Stimulated activated CD8-positive, alpha-beta memory T cell treated with anti-CD3 and anti-CD28 coated beads, Interleukin-7, amount 100 ng/mL, for 1 hour (primary cell): ENCODE measurements at places on chromosomes 11 and 22.

DNA sequence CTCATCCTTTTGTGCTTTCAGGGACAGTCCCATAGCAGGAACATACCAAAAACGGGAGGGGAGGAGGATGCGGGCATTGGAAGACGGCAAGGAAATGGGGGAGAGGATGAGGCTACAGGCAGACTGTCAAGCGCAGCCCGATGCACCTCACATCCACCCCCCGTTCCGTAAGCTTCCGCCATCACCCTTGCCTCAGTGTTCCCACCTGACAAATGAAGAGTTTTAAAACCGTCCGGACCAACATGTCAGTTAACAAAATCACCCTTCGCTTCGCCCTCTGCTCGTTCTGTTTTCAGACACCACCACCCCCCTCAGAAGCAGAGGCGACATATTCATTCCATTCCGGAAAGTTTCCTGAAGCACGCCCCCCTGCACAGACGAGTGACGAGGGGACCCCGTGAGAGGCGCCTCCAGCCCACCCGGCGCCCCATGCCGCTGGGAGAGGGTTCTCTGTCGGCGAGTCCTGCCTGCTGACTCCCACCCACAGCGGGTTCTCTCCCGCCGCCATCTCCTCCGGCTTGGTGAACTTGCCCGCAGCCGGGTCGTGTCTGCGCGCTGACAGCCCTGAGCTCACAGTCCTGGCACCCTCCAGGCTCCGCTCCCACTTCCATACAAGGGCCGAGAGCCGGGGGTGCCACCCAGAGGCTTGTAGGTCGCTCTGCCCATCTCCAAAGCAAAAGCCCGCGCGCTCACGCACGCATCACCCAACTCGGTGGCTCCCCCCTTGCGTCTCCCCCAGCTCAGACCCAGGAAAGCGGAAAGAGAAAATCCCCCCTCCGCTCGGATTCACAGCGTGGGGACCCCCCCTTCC lies 1.5 kb downstream of the IGSF9B start:
- DNase-seq = no peak

GRCh38 chr11:11519184-11519583 lies 102.6 kb downstream of the GALNT18 start:
- no peak for DNase-seq

GRCh38 chr22:19201869-19202798 lies 23.6 kb upstream of the SLC25A1 start:
- no peak for DNase-seq

- DNase-seq = no peak
Observed at GRCh38 chr22:22386602-22387385, 121.7 kb downstream of the ZNF280B start.

GRCh38 chr22:25673713-25674112 lies 68.3 kb upstream of the MYO18B start:
- no peak for DNase-seq

DNA sequence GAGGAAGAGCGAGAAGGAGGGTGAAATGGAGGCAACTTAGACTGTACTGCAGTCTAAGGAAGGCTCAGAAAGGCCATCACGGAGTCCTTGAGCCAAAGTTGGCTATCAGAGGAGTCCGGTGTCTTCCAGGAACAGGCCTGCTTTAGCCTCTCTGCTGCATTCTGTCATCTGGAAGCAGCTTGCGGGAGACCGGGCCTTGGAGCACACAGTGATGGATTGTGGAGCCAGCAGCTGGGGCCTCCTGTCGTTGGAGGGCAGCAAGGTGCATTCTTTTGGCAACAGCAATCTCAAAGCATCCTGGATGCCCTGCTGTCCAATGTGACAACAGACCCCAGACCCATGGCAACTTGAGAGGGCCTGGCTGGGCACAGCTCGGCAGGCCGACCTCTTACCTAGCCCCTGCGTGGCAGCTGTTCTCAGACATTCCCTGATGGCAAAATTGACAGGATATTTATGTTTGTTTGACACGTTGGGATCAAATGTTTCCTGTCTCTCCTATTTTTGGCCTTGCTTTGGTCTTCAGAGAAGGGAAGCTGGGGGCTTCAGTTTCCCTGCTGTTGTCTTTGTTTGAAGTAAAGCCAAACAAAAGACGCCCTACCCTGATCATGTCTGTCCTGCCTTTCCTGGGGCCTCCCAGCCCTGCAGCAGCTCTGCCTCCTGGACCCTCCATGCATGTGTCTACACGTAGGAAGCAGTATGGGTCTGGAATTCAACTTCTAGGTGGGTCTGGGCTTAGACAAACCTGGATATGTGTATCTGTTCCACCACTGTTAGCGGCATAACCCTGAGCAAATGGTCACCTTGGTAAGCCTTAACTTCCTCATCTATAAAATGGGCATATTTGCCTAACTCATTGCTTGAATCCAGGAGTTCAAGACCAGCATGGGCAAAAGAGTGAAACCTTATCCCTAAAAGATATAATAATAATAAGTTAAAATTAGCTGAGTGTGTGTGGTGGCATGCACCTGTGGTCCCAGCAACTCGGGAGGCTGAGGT lies 43.9 kb upstream of the LMO2 start:
- no peak for DNase-seq

GRCh38 chr11:102761646-102762238 lies 18.7 kb downstream of the MMP10 start:
- DNase-seq = no peak

- no peak for DNase-seq
Observed at GRCh38 chr11:65610404-65610803, 3.6 kb downstream of the MAP3K11 start.

GRCh38 chr22:26393929-26394328 lies 35.1 kb upstream of the ASPHD2 start:
- DNase-seq = no peak

DNA sequence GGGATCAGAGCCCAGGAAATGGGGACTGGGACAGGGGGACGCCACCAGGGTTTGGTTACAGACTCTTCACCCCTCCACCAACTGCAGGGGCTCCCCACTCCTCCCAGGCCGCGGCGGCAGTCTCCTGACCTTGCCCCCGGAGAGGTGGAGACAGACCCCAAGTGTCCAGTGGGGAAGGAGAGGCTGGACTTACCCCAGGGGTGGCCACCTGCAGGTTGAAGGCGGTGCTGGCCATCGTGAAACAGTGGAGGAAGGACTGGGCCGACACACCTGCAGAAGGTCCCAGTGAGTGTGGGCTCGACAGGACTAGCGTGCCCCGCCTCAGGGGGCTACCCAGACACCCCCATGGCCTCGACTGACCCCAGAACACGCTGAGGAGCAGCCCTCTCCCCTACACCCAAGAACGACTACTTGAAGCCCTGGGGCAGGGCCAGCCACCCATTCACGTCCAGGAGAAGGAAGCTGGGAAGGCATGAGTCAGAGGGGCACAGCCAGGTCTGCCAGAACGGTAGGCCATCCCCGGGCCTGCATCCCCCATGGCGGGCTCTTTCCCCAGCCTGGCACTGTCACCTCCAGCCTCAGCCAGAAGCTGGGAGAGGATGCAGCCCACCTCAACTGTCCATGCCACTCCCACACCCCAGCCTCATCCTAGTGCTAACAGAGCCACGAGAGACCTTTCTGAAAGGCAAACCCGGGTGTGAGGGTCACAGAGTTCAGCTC lies 2.3 kb downstream of the GATD1 start:
- no peak for DNase-seq

DNA sequence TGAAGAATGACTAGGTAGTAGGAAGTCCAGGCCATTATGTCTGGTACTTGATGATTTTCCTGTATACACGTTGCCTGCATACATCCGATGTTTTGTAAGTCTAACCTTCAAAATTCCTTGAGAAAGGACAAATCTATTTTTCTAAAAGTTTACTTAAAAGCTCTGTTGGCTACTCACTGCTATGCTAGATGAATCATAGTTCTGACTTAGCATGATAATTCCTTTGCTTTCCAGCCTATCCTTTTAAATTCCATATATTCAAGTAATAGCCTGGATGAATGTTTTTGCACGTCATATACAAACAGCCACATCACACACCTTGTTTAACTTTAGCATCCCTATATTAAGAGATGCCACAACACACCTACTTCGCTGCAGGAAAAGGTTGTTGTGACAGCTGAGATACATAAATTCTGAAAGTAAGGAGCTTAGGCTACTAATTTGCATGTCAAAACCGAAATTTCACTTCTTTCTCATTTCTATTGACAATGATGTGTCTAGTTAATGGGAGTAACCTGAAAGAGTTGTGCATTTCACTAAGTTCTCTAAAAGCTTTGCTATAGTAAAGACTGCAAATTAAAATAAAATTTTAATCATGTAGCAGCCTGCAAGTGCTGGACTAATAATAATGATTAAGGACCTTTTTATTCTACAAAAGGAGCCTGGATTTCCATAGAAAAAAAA lies 1116.4 kb downstream of the JRKL start:
- no peak for DNase-seq

GRCh38 chr22:25110846-25111578 lies 88.6 kb upstream of the CRYBB3 start:
- DNase-seq = peak; percentile 6

DNA sequence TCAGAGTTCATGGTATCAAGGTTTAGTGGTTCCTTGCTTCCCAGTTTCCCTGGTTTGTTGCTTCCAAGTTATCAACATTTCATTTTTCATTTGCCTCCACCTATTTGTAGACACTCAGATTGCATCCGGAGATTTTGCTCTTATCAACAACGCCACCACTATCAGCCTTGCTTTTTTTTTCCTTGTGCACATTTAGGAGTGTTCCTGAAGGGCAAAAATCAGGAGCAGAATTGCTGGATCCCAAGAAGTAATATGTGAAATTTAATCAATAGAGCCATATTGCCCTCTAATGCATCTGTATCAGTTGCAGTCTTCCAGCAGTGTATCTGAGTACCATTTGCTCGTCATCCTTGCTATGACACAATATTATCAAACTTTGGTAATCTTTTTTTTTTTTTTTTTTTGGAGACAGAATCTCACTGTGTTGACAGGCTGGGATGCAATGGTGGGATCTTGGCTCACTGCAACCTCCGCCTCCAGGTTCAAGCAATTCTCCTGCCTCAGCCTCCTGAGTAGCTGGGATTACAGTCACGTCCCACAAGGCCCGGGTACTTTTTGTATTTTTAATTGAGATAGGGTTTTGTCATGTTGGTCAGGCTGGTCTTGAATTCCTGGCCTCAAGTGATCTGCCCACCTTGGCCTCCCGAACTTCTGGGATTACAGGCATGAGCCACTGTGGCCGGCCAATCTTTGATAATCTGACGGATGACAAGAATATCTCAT lies 42.1 kb upstream of the SEPTIN5 start:
- DNase-seq = no peak

- DNase-seq = no peak
Observed at GRCh38 chr11:107301878-107302277, 155.7 kb downstream of the CWF19L2 start.

DNA sequence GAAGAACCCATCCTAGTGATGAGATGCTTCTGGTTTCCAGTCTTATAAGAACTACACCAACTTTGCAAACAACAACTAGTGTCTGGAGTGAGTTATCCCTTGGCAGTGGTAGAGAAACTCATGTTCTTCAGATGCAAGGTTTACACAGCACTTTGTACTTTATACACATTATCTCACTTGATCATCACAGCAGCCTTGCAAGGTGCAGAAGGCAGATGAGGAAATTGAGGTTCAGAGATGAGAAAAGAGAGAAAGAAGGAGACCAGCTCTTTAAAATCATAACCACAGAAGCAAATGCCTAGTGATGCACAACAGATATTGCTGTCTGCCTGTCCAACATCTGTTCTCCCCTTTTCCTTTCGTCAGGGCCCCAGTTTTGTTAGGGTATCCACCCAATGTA lies 16.7 kb upstream of the CD44 start:
- DNase-seq = no peak

DNA sequence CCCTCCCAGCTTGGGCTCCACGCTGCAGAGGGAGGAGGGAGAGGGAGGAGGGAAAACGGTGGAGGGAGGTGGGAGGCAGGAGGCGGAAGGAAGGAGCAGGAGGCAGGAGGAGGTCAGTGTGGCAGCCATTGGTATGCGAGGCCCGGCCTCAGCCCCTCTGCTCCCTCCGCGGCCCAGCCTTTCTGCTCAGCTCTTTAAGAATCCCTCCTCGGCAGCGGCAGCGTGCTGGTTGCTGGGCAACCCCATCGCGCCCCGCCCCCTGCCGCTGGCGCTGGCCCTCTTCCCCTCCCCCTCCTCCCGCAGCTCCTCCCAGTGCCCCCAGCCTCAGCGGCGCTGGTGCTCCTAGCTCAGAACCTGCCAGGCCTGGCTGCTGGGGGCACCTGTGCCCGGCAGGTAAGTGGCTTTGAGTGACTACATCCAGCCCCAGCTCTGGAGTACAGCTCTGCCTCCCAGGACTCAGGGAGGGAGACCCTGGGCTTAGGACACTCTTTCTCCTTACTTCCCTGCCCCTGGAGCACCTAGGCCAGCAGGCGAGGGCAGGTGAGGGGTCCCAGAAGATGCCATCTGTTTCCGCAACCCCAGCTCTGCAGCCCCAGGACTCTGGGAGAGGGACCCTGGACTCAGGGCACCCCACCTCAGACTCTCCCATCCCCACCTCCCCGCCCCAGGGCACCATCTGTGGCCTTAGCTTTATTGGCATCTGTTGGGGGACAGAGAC lies 7.2 kb upstream of the FLRT1 start:
- no peak for DNase-seq

GRCh38 chr11:11171854-11172253 lies 181.2 kb downstream of the CSNK2A3 start:
- no peak for DNase-seq

GRCh38 chr11:2559527-2560311 lies 114.9 kb downstream of the KCNQ1 start:
- no peak for DNase-seq

DNA sequence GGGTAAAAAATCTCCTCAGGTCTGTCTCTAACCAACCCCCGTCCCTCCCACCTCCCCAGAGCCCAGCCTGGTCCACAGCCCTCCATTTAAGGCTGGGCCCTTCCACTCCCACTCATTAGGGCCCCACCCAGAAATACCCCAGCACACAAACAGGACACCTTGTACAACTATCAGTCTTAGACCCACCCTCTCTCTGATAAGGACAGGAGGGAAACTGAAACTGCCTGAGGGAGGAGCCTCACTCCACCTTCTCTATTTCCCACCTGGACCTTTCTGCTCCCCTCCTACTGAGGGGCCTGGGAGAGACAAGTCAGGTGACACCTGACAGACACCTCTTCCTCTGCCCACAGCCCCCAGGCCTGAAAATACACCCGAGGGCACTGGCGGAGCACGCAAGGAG lies 90.2 kb downstream of the PLEKHA7 start:
- no peak for DNase-seq

- no peak for DNase-seq
Observed at GRCh38 chr11:45073685-45074141, 72.7 kb upstream of the PRDM11 start.

GRCh38 chr11:120147094-120147949 lies 9.4 kb upstream of the TRIM29 start:
- no peak for DNase-seq

- DNase-seq = no peak
Observed at GRCh38 chr11:11020747-11021149, 162.9 kb upstream of the ZBED5 start.
